ENCODE measurements at places on chromosomes 7 and 10.

DNA sequence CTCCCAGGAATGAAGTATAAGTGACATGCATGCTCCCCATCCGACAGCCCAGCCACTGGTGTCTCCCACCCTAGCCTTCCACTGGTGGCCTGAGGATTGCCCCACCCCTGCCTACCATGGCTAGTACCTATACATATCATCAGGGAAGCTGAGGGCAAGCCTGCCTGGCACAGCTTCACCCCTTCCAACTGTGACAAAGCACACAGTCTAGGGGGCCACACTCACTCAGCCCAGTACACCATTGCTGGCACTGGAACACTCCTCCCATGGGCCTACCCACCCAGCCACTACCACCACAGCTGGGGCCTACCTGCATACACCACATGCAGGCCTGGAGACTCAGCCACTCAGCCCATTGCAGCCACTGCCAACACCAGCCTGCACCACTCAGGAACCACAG is 393.1 kb upstream of the STEAP1 start:
- DNase-seq: no peak

DNA sequence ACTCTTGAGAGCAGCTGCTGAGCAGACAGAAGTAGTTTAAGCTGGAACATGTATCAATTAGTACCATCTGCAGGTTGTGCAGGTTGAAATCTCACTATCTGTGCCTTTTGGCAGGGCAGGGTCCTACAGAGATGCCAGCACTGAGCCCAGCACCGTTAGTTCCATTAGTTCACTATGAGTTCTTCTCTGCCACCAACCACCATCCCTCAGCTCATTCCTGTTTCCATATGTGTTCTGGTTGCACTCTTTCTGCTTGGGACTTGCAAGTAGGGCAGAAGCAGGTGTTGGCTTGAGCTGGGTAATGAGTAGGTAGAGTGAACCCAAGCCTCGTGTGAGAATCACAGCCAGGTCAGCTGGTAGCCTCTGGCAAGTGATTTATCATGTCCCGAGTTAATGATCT is 2.8 kb downstream of the SMO start:
- no peak for DNase-seq

- DNase-seq: no peak
Measured at GRCh38 chr10:22599048-22599561, 115.3 kb downstream of the PIP4K2A start.

DNA sequence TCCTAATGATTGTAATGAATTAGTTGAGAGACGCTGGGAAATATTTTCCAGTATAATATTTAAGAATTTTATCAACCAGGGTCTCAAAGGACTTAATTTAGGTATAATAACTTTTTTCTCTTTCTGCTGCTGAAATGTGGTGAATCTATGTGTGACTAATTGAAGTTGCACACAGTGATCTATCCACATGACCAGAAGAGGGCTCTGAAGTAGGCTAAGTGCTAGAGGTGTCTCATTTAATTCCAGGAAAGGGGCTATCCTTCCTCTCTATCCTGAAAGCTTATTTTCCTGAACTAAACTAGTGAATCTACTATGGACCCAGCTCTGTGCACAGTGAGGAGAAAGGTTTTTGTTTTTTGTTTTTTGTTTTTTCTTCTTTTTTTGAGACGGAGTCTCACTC is 294.4 kb upstream of the MYO3A start:
- DNase-seq: no peak

DNA sequence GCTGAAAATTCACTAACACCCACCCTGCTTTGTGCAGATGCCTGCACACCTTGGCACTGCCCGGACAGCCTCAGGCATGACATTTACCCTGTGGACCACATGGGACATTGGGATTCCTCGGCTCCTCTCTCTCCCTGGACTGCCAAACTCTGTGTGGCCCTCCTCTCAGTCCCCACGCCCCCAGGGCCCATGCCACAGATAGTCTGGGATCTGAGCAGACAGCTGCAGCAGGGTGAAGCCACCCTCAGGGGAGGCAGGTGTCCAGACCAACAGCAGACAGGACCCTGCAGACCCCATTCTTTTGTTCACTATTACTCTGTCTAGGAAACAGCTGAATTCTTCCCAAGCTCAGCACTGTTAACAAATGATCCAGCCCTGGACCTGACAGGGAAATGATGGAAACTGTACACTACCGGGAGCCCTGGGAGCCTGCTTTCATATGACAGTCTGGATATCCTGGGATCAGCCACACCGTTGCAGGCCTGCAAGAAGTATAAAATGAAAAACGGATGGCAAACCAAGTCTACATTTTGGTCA is 83.4 kb downstream of the VOPP1 start:
- DNase-seq: no peak

DNA sequence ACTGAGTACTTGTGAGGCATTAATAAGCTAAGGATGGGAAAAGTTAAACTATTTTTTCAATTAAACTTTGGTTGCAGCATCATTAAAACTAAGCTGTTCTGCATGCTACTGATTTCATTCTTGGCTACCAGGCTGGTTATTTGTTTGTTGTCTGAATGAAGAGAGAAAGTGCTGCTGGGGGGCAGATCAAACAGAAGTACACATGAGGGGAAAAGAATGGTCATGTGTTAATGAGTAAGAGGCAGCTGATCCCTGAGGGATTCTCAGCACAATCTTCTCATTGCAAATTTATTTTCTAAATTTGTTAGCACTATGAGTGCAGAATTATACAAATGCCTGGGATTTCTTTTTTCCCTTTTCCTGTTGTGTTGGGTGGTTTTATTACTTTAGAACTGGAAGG is 213.2 kb upstream of the HPS1 start:
- DNase-seq: no peak
